ENCODE measurements at places on chromosomes 4 and X.

DNA sequence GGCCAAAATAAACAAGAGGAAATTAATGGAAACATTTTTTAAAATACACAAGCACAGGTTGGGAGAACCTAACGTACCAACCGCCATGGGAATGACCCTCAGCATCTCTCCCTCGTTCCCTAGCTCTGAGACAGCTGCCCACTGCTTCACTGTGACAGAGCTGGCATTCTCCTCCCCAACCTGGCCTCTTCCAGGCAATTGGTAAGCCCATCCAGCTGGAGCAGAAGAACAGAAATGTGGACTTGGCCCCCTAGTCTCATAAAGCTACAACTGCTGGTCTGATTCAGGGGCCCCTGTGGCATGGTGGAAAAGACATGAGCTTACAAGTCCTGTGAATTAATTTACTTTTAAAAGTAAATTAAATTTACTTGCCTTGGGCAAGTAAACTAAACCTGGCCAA is 245.1 kb downstream of the PTTG2 start:
- DNase-seq, result no peak

DNA sequence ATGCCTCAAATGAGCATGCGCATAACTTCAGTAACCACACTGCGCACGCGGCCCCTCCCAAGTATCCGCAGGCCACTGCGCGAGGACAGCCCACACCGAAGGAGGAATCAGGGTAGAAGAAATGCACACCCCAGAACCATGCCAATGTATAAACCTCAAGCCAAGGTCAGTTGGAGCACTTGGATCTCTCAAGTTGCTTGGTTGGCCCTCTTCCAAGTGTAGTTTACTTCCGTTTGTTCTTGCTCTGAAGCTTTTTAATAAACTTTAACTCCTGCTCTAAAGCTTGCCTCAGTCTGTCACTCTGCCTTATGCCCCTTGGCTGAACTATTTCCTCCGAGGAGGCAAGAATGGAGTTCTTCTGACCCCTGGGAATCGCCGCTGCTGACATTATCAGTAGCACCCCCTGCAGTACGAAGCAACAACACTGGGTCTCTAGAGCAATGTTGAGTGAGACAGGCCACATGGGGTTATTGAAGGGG is 22.0 kb upstream of the SPINK2 start:
- no peak for DNase-seq

DNA sequence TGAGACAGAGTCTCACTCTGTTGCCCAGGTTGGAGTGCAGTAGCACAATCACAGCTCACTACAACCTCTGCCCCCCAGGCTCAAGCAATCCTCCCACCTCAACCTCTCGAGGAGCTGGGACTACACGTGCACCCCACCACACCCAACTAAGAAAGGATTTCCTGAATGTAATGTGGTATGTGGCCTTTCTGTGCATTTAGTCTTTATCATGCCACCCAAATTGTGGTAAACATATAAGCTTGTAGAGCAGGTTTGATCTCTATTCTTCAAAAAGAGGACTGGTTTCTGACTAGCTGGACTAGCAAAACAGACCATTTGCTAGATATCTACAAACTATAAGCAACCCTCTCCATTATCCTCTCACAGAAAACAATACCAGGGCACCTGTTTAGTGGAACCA is 33.6 kb downstream of the ELOVL6 start:
- peak; percentile 16 for DNase-seq

- DNase-seq, result no peak
Measured at GRCh38 chrX:78165425-78165824, 26.0 kb upstream of the TAF9B start.

DNA sequence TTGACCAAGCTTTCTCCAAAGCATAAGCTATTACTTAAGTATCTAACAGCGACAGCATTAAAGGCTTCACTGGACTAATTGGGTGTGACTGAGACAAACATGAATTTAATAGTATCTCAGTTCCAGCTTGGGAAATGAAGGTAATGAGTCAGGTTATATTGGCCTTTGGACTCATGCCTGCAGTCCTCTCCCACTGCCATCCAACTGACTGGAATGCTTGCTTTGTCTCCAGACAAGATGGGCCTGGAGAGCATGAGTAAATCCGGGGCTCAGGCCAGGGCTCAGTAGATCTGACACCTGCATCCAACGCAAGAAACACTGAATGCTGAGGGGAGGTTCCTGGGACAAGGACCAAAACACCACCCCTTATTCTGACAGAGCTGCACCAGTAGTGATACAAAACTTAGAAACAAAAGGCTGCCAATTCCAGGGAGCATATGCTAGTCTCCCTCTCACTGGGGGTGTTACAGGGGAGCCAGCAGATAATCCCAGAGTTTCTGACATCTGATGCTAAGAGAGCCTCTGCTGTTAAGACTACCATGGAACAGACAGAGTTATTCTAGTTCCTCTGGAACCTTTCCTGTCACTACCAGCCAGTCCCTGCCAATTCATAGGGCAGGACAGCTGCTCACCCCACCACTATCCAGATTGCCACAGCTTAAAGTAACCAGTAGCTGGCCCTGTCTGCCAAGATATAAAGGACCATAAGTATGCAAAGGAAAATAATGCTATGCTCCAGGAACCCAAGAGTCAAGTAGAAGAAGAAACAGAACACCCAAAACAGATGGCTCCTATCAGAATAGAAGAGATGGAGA is 293.8 kb downstream of the IQCM start:
- no peak for DNase-seq

- DNase-seq, result no peak
Measured at GRCh38 chrX:112636951-112637581, 42.7 kb downstream of the LHFPL1 start.

GRCh38 chr4:76874176-76874575 is 23.8 kb downstream of the SOWAHB start:
- no peak for DNase-seq

GRCh38 chrX:40043895-40044294 is 53.9 kb downstream of the BCOR start:
- no peak for DNase-seq

- DNase-seq, result no peak
Measured at GRCh38 chr4:91830681-91831395, 472.9 kb upstream of the GRID2 start.

DNA sequence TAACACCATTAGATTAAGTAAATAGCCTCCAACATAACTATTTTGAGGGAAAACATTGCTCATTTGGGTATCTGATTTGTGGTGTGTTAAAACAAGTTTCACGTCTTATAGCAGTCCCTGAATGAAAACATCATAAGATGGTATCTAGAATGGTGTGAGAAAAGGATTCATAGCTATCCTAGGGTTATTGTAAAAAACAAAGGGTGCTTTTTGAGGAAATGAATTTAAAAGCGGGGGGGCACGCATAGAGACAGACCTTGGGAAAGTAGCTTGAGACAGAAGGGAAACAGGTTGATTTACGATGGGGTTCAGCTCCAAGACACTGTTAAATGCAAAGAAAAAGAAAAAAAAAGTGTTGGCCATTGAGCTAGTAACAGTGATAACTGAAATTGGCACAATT is 768 bp upstream of the CXCL10 start:
- DNase-seq, result no peak

- DNase-seq, result no peak
Measured at GRCh38 chrX:130343411-130343810, 3.7 kb downstream of the SLC25A14 start.

DNA sequence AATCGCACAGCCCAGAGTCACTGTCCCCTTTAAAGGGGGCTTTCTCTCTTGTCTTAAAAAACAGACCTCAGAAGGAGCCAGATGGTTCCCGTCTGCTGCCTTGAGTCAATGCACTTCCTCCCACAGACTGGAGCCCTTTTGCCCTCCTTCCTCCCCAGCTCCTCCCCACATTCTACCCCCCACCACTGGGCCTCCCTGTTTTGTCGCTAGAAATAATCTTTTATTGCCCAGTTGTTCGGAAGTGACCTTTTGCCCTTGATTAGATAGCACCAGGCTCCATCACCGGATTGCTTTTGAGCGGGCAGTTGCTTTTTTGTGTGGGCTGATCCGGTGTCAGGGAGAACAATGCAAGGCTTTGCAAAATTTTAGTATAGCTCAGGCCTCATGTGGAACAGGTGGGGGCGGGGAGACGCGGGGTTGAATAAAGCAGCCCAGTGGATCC is 47.7 kb downstream of the SPRY1 start:
- no peak for DNase-seq

DNA sequence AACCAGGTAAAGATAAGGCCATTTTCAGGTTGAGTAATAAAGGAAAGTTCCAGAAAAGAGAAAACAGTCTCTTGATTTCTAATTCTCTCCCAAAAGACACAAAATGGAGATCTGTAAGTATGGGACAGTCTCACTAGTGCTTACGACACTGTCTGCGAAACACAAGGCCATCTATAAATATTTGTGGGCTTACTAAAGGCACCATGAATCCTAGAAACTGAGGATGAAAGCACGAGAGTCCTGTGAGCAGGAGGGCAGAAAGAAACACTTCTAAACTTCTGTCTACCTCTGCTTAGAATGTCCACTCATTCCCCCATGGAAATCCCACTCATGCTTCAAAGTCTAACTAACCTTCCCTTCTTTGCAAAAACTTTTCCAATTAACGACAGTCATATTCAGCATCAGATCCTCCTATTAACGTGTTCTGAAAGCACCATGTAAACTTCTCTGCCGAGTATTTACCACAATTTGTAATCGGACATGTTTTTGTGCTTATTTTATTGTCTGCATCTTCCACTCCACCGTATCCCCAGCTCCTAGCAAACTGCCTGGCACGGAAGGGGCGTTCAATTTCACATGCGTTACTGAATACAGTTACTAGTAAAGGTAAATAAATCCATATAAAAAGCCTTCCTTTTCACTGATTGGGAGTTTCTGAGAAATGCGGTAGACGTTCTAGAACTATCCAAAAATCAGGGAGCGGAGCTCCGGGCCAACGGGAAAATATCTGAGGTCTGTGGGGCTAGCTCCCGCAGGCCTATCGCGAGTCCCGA is 665 bp downstream of the PSMD10 start:
- no peak for DNase-seq

DNA sequence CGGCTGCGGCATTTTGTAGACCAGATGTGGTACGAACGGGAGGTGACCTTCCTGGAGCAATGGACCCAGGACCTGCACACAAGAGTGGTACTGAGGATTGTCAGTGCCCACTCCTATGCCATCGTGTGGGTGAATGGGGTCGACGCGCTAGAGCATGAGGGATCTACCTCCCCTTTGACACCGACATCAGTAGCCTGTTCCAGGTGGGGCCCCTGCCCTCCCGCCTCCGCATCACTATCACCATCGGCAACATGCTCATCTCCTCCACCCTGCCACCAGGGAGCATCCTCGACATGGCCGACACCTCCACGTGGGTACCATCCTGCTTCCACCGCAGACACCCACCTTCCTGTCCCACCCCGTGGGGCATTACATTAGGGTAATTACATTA is 46.2 kb downstream of the SMARCA5 start:
- peak; percentile 43 for DNase-seq

DNA sequence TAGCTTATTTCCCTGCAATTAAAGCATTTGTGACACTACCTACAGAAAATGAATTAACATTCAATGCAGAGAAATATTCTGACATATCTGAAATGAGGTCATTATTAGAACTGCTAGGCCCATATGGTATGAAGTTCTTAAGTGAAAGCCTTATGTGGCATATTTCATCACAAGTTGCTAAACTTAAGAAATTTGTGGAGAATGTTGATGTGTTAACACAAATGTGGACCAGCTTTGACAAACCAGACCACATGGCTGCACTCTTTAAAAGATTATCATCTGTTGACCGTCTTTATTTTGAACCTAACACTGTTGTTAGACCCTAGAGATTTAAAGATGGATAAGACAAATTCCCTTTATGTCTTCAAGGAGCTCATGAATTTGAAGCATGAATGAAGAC is 1024.1 kb downstream of the RPA4 start:
- no peak for DNase-seq

- DNase-seq, result no peak
Measured at GRCh38 chrX:47573341-47574075, 8.7 kb upstream of the TIMP1 start.

GRCh38 chr4:166174717-166175490 is 301.9 kb downstream of the TLL1 start:
- DNase-seq, result no peak

- no peak for DNase-seq
Measured at GRCh38 chr4:17805580-17806155, 4.9 kb downstream of the DCAF16 start.

DNA sequence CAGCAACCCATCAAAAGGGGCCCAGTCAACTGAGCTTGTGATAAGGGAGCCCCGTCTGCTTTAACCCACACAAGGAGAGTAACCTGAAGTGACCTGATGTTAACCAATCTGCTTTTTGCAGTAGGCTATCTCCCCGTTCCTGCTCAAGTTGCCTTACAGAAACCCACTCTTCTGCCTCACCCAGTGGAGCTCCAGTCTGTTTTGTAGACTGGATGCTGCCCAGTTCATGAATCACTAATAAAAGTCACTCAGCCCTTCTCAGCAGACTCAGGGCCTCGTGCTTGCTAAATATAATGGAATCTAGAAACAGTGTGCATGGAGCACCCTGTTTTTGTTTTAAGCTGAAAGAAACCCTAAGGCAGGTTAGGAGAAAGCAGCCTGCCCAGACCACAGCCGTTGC is 312.3 kb downstream of the FBXW7 start:
- DNase-seq, result no peak

- no peak for DNase-seq
Measured at GRCh38 chr4:137934911-137935310, 307.2 kb downstream of the SLC7A11 start.

- DNase-seq, result no peak
Measured at GRCh38 chr4:38710053-38710452, 46.1 kb downstream of the KLF3 start.

DNA sequence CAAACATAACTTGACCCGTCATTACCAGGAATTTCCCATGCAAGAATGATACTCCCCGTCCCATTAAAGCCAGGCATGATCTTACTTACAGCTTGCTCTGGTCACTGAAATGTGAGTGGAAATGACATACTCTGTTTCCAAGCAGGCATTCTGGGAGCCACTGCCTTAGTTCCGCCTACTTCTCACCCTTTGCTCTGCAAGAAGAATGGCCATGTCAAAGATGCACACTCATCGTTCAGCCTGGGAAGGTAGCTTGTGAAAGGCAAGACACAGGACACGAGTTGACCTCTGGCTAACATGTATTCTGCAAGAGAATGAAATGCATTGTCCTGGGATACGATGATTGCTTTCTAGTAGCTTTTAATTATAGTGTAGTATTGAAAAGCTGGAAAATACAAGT is 1144.4 kb downstream of the NLGN4X start:
- no peak for DNase-seq
